ENCODE measurements at places on chromosomes 5 and 9.

- no peak for DNase-seq
These were observed 5.9 kb downstream of the DMRTA1 start for GRCh38 chr9:22452415-22453010.

DNA sequence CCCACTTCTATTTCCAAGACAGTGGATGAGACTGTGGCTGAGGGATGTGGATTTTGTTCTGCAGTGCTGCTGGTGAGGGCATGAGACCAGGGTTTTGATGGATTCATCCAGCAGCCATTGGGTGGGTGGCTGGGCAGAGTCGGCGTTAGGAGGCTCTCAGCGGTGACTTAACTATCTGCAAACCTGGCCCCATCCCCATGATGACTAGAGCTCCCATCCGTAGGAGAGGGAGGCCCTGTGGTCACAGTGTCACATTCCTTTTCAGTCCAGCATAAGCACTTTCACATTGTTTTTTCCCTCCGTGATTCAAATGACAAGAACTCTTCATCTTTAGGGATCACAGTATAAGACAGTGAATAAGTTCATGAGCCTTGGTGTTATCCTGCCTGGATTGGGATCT lies 60.4 kb upstream of the SPRY4 start:
- no peak for DNase-seq

- DNase-seq = no peak
These were observed at the start of gene SVEP1 for GRCh38 chr9:110579034-110579861. TSS of gene SVEP1 (minus strand) at chr9:110579741. CDS start at chr9:110579543, 198 bp downstream.

DNA sequence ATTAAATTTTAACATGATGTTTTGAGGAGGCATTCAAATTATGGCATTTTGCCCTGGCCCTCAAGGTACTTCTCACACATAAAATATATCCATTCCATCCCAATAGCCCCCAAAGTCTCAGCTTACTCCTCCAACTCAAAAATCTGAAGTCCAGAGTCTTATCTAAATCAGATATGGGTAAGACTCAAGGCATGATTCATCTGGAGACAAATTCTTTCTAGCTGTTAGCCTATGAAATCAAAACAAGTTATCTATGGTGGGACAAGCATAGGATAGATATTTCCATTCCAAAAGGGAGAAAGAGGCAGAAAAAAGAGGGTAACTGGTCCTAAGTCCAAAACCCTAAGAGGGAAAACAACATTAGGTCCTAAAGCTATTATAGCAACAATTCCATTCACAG lies 408.4 kb downstream of the ZNF608 start:
- DNase-seq = no peak

- no peak for DNase-seq
These were observed 466.7 kb downstream of the ACTL7B start for GRCh38 chr9:108389056-108389455.

DNA sequence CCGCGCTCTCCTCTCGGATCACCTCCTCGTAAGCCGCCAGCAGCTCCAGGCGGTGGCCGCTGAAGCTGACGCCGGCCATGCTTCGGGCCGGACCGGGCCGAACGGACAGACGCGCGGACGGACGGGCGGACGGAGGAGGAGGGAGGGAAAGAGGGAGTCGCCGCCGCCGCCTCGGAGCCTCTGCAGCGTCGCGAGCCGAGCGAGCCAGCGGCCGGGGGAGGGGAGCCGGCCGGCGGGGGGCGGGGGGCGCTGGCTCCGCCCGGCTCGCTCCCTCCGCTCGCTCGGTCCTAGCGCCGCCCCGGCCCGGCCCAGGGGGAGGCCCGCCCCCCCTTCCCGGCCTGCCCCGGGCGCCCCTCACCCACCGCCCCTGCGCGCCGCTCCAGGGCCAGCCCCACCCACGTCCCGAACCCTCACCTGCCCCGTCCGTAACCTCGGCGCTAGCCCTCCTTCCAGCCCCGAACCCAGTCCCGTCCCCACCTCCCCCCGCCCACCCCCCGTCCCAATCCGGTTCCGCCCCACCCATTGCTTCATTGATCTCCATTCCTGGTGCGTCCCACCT lies at the start of gene DBN1:
Gene DBN1, minus strand, starts transcription at position 192 of the 559 bp plus-strand sequence. Its CDS starts 113 bp downstream, at position 79.
- DNase-seq = no peak

- no peak for DNase-seq
These were observed 64.9 kb downstream of the SIL1 start for GRCh38 chr5:139133282-139133681.

- DNase-seq = no peak
These were observed 122.5 kb downstream of the SCAMP1 start for GRCh38 chr5:78482948-78483347.

DNA sequence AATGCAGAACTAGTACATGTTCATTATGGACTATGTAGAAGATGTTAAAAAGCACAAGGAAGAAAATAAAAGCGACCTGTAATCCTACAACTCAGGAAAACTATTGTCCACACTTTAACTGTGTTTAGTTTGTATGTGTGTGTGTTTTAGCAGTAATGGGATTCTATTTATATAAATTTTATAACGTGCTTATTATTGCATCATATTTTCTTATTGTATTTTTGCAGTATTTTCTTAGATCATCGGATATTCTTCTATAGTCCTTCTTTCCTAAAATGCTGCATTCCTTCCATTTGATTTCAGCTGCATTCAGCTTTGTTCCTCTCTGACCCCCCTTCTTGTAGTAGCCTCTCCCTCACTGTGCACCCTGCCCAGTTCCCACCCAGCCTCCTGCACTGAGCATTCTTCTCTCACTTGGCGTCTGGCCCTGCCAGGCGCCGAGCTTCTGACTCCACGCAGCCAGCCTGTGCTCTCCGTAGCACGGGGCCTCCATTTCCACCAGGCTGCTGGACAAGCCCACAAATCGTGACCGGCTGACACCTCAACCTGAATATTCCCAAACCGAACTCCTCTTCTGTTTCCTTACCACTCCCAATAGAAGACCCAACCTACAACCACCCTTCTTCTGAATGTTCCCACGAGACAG lies 39.9 kb downstream of the MVB12B start:
- no peak for DNase-seq

- no peak for DNase-seq
These were observed 362.4 kb upstream of the RIOK2 start for GRCh38 chr5:97545446-97545845.

- DNase-seq = no peak
These were observed 96.6 kb downstream of the GALNT10 start for GRCh38 chr5:154287136-154287535.

GRCh38 chr9:87713278-87713987 lies 12.5 kb upstream of the CTSL start:
- no peak for DNase-seq

Measured in activated CD4-positive, CD25-positive, alpha-beta regulatory T cell treated with anti-CD3 and anti-CD28 coated beads, Interleukin-2, amount 50 U/mL, for 16 hours (primary cell).